ENCODE measurements at places on chromosomes 5 and 9.

GRCh38 chr5:143696921-143697320 lies 115.0 kb upstream of the HMHB1 start:
- DNase-seq: no peak

GRCh38 chr5:151745071-151745705 lies 13.2 kb downstream of the ATOX1 start:
- DNase-seq: no peak

- DNase-seq: no peak
Observed at GRCh38 chr9:124320062-124320973, 62.6 kb downstream of the NEK6 start.

DNA sequence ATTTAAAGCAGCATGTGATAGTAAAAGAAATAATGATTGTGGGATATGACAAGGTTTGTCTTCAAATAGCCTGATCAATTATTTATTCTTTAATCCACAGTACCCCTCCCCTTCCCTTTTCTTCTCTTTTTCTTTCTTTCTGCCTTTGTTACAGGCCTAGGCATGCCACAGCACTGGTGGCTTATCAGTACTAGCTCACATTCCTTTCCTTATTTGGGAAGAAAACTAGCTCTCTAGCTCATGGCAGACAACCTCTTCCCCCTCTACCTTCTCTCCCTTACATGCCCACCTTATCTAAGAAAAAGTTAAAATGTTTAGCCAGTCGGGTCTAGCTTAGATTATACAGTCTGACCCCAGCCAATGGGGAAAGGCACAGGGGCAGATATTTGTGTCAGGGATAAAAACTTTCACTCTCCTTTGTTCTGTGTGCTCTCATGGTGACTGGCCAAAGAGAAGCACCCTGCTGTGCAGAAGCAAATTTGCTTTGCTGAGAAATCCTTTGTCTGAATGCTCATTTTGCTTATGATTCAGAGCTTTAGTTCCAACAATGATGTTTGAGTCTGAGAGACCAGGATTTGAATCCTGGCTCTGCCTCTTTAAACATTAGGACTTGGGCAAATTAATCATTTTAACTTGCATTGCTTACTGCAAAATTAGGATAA lies 75.8 kb upstream of the CDH12 start:
- DNase-seq: no peak

DNA sequence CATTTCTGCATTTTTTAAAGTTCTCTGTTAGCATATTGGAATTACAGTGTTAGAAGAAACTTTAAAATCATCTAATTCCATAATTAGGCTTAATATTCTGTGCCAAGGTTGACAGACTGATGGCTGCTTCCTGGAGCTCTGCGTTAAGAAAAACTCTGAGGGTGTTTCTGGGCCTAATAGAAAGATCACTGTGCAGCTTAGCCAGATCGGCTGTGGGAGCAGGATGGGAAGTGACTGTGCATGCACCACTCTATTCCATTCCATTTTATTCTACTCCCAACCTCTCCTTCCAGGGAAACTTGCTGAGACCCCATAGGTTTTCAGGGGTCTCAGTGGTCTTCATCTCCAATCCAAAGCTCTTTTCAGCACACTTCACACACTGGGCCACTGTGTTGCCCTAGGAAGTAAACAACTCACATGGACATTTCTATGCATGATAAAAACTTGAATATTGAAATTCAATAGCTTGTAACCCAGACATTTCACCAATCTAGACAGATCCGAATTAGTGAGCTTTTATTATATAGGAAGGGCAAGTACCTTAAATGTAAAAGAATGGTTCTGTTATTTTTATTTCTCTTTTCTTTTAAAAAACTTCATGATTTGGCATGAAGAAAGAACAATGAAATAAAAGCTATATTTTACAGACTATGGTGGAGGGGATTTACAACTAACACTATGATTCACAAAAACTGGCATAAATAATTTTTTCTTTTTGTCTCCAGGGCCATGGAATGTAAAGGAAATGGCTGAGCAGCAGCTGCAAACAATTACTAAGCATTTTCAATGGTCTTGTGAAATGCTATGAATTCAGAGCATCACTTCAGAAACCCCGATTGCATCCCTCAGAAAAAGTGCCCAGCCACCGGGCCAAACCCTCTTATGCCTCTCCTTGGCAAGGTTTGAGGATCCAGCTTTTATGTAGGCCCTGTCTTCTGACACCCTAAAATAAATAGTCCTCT lies 51.4 kb upstream of the DAB2 start:
- DNase-seq: no peak

DNA sequence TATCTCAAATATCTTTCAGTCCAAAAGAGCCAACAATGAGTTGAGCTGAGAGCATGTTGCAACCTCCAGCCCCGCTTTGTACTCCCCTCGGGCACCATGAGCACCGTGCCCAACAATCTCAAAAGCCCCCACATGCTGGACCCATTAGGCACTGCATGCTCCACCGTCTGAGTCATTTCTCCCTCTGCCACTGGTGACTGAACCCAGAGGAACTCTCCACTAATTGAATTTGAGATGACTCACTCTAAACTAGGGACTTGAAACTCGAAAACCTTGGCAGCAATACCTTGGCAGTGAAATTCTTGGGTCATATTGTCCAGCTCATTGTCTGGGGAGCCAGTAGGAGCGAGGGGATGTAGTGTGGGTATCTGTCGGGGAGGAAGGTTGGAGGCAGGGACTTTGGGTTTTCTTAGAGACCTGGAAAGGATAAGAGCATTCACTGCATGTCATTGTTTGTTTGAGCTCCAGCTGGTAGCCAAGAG lies 49.9 kb upstream of the SLIT3 start:
- no peak for DNase-seq

DNA sequence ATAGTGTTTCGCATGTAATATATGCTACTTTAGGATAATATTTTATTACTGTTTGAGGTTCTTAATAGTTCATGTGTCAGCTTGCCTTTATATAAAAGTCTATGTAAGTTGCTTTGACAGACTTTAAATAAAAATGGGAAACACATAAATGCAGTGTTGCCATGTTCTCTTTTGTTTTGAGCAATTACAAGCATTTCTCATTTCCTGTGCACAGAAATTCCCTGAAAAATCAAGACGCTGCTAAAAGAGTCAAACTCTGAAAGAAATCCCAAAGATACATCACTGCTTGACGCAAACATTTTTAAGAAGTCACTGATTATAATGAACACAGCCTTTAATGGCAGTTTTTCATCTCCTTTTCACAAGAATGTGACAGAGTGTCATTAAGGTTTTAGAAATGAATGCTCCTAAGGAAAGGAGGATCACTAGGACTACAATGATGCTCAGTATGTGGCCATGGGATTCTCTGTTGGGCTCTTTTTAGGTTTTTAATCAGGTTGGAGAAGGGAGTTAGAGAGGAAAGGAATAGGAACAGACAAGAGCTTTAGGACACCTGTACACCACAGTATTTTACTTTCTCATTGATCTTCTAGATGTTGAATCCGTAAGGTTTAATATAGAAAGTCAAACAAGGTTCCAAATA lies 29.4 kb downstream of the ZCCHC7 start:
- no peak for DNase-seq

GRCh38 chr5:93573354-93574351 lies 7.4 kb downstream of the NR2F1-AS1 start:
- no peak for DNase-seq

DNA sequence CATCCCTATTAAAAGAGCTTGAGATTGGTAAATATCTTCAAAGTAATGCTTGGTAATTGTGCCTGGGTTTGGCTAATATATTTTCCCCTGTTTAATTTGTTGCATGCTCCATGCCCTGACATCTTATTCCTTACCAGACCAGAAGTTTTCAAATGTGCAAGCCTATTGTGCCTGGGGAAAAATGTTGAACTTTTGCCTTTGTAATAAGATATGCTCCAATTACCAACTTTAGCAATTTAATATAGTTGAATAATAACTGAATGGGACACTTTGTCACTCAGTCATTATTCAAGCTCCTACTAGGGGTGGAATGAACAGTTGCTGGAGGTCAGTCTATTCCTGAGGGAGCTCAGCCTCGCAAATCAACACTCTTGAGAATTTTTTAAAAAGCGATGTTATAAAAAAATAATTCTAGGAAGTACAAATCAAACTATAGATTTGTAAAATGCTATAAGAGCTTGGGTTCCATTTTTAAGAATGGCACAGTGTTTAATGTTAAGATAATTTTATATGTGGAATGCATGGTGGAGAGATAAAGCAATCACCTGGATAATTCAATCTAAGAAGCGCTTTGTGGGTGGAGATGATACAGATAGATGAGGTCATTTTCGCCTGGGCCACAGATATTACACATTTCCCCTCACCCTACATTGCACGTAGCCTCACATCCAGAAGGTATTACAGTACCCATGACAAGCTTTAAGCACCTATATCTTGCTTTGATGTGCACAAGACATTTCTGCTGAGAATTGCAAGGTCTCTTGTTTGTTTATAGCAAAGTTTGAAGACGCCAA lies 231.8 kb downstream of the PIK3R1 start:
- no peak for DNase-seq

- DNase-seq: no peak
Observed at GRCh38 chr5:172178301-172178987, 9.6 kb downstream of the STK10 start.

GRCh38 chr5:127206320-127207113 lies 84.1 kb upstream of the MEGF10 start:
- DNase-seq: no peak

DNA sequence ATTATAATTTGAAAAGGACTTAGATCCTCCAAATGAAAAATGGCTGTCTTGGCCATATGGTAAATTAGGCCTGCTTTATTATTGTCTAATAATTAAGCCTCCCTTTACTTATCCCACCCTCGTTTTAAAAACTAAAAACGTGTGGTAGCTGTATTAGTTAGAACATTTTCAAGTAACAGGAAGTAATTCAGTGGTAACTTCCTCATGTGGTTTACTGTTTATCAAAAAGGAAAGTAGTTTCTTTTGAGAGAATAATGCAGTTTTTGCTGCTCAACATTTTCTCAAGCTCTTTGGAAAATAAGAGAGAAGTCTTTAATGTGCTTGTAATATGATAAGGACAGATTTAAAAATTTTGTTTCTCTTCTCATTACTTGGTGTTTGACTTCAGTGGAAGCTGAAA lies 26.0 kb downstream of the ZCCHC7 start:
- DNase-seq: no peak

DNA sequence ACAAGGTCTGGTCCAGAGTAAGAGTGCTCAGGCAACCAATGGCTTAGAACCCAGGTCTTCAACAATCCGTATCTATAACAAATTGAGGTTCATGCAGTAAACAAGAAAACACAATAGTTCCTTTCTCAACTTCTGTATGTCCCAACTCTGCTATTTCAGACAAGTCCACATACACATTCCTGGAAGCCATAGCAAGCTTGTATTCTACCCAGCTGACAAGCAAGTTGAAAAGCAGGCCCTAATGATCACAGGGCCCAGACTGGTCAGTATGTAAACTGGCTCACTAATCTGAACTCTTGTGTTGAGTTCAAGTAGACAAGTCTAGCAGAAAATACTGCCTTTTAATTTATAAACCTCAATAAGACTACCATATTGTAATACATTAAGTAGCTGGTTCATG lies 26.9 kb downstream of the FNIP1 start:
- no peak for DNase-seq

GRCh38 chr9:26157411-26157810 lies 479.2 kb upstream of the TUSC1 start:
- DNase-seq: no peak

DNA sequence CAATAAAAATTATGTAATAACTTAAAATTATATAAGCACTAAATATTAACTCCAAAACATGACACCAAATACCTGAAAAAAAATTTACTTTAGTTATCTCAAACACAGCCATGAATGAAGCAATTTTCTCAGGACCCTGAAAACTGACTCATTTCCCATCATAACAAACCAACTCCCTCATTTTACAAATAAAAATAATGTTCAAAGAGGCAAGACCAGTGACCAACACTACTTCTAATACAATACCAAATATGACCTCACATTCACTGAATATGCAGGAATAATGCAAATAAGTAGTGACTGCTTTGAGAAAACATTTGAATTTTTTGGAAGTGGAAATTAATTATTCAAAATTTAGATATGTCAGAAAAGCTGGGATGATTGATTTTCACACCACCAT lies 21.6 kb downstream of the FBLL1 start:
- no peak for DNase-seq

GRCh38 chr9:8140557-8140956 lies 341.0 kb upstream of the DMAC1 start:
- no peak for DNase-seq

Measured in stimulated activated CD8-positive, alpha-beta memory T cell treated with anti-CD3 and anti-CD28 coated beads, Interleukin-4, amount 100 ng/mL, for 1 hour (primary cell).